RWPE2 (cell line): ENCODE measurements at places on chromosomes 16 and 17.

DNA sequence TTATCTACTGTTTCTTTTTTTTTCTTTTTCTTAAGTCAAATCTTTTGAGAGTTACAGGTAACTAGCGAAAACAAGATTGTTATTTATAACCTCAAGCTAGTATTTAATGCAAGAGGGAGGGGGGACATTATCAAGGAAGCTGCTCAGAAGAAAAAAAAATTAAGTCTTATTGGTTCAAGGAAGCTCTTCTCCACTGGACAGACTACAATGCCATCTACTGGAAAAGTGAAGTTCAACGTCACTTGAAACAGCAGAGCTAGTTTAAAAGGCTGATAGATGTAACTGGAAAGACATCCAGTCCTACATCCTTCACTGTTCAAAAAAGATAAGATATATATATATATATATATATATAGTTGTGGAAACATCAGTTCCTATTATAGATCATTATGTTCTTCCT lies 418.0 kb upstream of the PSMD7 start:
- no peaks in the 10 kb centered on the region for H3K4me1 ChIP-seq
- no peak overlapping the region for H3K4me3 ChIP-seq
- DNase-seq, result no peak
- no peak overlapping the region for H3K27ac ChIP-seq

DNA sequence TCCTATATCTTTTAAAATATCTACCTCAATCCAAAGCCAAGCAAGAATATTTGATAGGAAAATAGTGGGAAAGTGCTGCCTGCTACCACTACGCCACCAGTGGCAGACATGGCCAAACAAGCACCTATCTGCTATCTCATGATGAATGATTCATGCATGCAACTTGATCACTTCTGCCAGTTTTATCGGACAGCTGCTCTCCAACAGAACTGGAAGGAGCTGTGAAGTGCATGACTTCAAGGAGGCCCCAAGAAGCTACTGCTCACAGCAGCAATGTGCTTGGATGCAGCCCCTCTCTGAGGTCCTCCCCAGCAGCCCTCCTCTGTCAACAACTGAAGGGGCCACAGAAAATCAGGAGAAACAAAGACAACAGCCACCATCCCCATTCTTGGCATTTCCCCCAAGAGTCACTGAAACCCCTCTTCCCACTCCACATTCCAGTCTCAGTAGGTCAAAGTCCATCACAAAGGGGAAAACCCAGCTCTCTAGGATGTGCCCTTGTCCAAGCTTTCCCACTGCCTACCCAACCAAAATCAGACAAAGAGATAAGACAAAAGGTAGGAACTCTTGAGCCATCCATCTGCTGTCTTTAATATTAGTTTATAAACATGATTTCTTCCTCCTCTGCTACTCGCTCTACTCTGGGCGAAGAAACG lies 215.3 kb downstream of the C16orf78 start:
- no peak overlapping the region for H3K27ac ChIP-seq
- peak; percentile 21 for DNase-seq
- no peaks in the 10 kb centered on the region for H3K27me3 ChIP-seq
- H3K36me3 ChIP-seq, result no peaks in the 10 kb centered on the region

DNA sequence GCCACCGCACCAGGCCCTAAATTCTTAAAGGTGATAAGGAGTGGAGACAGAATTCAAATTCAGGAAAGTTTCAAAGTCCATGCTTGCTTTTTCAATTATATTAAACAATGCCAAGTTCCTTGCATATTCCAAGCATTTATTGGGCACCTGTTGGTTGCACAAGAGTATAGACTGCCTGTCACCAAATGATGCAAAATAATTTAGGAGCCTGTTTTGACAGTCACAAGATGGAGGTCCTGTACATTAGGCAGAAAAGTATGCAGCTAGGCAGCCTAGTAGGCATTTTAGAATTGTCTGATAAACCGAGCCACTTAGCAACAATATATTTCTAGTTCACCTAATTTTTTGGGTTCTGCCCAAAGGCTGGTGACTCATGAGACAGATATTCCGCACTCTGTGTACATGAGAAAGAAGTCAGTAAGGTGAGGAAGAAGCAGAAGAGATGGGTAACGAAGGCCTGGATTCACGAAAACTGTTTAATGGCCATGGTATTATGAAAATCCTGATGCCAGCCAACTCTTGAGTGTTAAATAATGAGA lies 7.3 kb downstream of the ACACA start:
- H3K4me1 ChIP-seq, result peaks cover 4% of the 10 kb centered on the region
- DNase-seq, result no peak
- no peaks in the 10 kb centered on the region for H3K27me3 ChIP-seq
- no peak overlapping the region for H3K4me3 ChIP-seq

DNA sequence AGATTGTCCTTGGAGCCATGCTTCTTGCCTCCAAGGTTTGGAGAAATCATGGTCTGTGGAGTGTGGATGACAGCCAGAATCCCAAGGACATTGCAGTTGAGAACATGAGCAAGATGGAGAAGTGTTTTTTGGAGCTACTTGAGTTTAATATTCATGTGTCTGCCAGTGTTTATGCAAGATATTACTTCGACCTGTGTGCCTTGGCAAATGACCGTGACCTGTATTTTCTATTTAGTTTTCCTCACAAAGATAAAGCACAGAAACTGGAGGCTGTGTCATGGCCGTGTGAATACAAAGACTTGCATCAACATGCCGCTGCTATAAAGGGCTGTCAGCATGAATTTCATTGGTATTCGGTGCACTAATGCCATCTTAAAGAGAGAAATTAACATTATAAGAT lies 9.0 kb downstream of the GGA2 start:
- H3K4me1 ChIP-seq, result peaks cover 29% of the 10 kb centered on the region
- DNase-seq, result no peak
- no peak overlapping the region for H3K4me3 ChIP-seq
- no peaks in the 10 kb centered on the region for H3K36me3 ChIP-seq

- H3K27ac ChIP-seq, result no peak overlapping the region
- no peak for DNase-seq
- H3K36me3 ChIP-seq, result no peaks in the 10 kb centered on the region
Measured at GRCh38 chr16:85595812-85596502, 17.2 kb upstream of the GSE1 start.

DNA sequence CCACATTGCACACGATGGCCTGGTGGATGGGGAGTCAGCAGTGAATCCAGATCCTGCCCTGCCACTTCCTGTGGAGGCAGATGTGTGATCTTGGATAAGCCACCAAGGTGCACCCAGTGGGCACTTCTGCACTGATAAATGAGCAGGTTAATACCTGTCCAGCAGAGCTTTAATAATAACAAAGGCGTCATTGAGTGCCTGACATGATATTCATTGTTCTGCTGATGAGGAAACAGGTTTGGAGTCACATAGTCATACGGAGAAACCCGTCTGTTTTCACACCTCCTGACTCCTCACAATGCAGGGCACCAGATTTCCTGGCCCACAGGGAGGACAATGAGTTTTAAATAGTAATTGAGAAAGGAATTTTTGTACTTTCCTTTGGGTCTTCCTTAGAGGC lies 324.6 kb upstream of the CDH5 start:
- no peaks in the 10 kb centered on the region for H3K4me1 ChIP-seq
- no peak overlapping the region for H3K4me3 ChIP-seq
- DNase-seq, result no peak
- no peak overlapping the region for H3K27ac ChIP-seq
- H3K36me3 ChIP-seq, result no peaks in the 10 kb centered on the region

GRCh38 chr17:77581480-77581879 lies 377.0 kb upstream of the TNRC6C start:
- no peak overlapping the region for H3K4me3 ChIP-seq
- no peak overlapping the region for H3K27ac ChIP-seq
- DNase-seq, result no peak
- H3K4me1 ChIP-seq, result no peaks in the 10 kb centered on the region
- no peaks in the 10 kb centered on the region for H3K27me3 ChIP-seq

GRCh38 chr16:81520151-81520470 lies 75.5 kb downstream of the CMIP start:
- no peak overlapping the region for H3K4me3 ChIP-seq
- peaks cover 57% of the 10 kb centered on the region for H3K4me1 ChIP-seq
- DNase-seq, result no peak
- peak overlapping the region; percentile 98 for H3K27ac ChIP-seq

GRCh38 chr16:50326835-50327465 lies 41.8 kb downstream of the BRD7 start:
- H3K4me1 ChIP-seq, result no peaks in the 10 kb centered on the region
- H3K27me3 ChIP-seq, result no peaks in the 10 kb centered on the region
- H3K36me3 ChIP-seq, result peaks cover 92% of the 10 kb centered on the region
- H3K4me3 ChIP-seq, result no peak overlapping the region
- no peak overlapping the region for H3K27ac ChIP-seq
- DNase-seq, result no peak

GRCh38 chr17:55454906-55455474 lies 33.4 kb upstream of the MMD start:
- no peak for DNase-seq
- peaks cover 55% of the 10 kb centered on the region for H3K4me1 ChIP-seq
- H3K27ac ChIP-seq, result peak overlapping the region; percentile 60
- H3K36me3 ChIP-seq, result no peaks in the 10 kb centered on the region

GRCh38 chr16:87931504-87931903 lies 4.8 kb downstream of the CA5A start:
- no peak for DNase-seq
- no peaks in the 10 kb centered on the region for H3K36me3 ChIP-seq
- no peak overlapping the region for H3K4me3 ChIP-seq
- no peak overlapping the region for H3K27ac ChIP-seq
- H3K4me1 ChIP-seq, result no peaks in the 10 kb centered on the region

- H3K4me1 ChIP-seq, result no peaks in the 10 kb centered on the region
- no peaks in the 10 kb centered on the region for H3K27me3 ChIP-seq
- H3K36me3 ChIP-seq, result peaks cover 85% of the 10 kb centered on the region
- H3K4me3 ChIP-seq, result no peak overlapping the region
- DNase-seq, result no peak
Measured at GRCh38 chr17:5446786-5447185, 7.8 kb upstream of the C1QBP start.

DNA sequence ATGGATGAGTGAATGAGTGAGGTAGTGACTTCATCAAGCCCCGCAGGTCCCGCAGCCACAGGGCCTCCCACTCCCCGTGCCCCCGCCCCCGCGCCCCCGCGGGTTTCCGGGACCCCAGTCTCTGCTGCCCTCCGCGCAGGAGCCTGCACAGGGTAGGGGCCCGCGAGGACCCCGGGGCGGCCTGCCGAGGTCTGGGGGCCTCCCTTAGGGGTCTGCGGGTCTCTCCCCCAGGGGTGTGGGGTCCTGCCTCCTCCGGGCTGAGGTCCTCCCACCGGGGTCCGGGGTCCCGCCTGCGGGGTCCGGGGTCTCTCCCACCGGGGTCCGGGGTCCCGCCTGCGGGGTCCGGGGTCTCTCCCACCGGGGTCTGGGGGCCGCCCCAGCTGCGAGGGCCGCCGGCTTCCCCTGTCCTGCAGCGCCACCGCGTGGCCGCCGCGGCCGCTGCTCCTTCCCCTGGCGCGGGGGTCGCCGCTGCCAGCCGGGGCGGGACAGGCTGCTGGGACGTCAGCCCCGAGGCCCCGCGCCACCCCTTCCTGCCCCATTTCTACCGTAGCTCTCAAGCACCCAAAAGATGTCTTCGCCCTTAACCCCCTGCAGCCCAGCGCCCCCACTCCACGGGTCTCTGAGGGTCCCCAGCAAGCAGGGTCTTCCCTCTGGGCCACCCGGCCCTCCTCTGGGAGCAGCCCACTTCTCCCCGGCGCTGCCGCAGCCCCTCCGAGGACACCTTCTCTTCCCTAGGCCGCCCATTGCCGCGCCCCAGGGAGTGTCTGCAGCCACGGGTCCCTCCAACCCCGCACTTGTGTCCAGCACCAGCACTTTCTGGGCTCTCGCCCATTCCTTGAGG lies 10.4 kb upstream of the CHMP6 start:
- H3K4me3 ChIP-seq, result no peak overlapping the region
- H3K27me3 ChIP-seq, result no peaks in the 10 kb centered on the region
- no peak for DNase-seq
- H3K4me1 ChIP-seq, result no peaks in the 10 kb centered on the region
- no peak overlapping the region for H3K27ac ChIP-seq
